H54 (cell line): ENCODE measurements at places on chromosomes 7 and 10.

DNA sequence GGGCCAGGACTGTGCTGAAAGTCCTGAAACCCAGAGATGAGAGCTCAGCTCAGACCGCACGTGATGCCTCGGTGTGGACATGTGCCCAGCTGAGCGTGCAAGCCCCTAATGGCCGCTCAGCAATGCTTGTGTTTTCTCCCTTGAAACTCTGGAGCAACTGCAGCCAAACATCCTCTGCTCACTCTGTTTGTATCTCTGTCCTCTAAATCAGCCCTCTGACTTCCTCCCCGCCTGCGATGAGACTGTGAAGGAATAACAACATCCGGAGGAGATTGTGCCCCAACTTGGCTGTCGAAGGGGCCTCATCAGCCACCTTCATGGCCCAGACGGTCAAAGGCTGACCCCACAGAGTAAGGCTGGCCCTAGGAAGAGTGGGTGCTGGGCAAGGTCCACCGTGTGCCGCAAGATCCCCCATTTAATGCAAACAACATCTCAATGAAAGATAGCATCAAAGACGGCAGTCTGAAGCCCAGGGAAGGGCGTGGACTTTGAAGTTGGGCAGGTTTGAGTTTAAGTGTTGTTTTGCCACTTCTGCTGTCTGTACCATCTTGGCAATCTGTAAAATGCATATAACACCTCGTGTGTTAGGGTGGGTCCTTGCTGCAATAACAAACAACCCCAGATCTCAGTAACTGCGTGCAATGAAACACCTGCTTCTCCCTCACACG, 39.9 kb downstream of the CALML3 start:
- no peak for DNase-seq

- no peak for DNase-seq
These were observed 1.1 kb downstream of the TMEM273 start for GRCh38 chr10:49187044-49187484.

DNA sequence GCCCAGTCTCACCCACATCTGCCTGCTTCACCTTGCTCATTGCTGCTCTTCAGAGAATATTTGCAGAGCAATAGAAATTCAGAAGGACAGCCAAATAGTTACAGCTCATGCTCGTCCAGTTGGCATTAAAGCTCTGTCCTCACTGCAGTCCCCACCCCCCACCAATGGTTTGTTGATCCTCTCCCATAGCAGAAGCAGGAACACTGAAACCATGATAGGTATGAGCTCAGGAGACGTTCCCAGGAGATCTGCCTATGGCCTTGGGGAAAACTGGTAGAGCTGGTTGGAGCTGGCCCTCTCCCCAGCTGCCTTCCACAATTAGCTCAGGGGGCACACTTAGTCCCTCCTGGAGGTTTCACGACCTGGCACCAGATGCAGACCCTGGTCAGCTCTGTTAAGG, 68.6 kb upstream of the KMT2C start:
- no peak for DNase-seq

- DNase-seq, result no peak
These were observed 20.2 kb downstream of the DNAJB9 start for GRCh38 chr7:108589874-108590273.

GRCh38 chr7:98357751-98358161, 43.1 kb downstream of the BAIAP2L1 start:
- no peak for DNase-seq

DNA sequence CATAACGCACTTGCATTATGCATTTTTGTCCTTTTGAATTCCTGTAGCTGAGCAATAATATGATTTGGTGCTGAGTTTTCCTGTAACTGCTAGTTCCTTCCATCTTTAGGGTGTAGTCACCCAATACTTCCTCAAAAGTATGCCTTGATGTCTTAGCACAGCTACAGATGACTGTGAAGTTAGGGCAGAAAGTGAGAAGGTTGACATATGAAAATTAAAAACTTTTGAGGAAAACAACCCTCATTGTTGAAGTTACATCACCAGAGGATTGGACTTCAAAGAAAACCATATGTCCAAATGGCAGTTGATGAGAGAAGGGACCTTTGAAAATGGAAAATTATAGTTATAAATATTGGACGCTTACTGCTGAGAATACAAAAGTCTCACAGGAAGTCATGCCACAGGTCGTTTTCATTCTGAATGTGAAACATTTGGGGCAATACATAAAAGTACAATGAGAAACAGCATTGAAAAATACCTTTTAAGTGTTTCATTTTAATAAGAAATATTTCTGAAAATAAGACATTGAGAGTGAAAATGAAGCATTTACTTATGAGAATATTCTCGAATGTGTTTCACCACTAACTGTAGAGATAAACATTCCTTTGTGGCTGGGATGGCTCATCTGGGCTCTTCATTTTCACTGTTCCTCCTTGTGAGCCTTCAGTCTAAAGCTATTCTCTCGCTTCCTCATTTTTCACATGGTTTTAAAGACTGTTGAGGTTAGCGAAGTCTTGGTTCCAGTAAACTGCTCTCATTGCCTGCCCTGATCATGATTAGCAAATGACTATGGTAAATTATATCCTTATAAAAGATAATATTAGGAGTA, 61.4 kb upstream of the NME8 start:
- no peak for DNase-seq

DNA sequence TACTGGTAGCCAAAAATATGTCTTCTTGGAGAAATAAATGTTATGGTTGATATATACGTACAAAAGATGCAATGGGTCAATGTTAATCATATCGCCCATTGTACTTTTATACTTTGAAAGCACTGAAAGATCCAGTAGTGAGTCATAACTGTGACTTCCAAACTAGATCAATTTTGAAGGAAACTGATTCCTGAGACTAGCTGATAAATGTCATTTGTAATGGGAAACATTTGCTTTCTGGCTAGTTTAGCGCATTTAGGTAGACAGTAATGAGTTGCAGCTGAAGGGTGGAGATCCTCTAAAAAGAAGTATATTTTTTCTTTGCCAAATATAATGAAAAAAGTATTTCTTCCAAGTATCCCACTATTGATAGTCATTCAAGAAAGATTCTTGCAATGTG, 53.5 kb upstream of the ARHGAP21 start:
- DNase-seq, result no peak

- peak; percentile 33 for DNase-seq
These were observed 147.1 kb upstream of the GDF10 start for GRCh38 chr10:47152861-47153349.

- DNase-seq, result no peak
These were observed 87.1 kb downstream of the SRI start for GRCh38 chr7:88132725-88133124.

DNA sequence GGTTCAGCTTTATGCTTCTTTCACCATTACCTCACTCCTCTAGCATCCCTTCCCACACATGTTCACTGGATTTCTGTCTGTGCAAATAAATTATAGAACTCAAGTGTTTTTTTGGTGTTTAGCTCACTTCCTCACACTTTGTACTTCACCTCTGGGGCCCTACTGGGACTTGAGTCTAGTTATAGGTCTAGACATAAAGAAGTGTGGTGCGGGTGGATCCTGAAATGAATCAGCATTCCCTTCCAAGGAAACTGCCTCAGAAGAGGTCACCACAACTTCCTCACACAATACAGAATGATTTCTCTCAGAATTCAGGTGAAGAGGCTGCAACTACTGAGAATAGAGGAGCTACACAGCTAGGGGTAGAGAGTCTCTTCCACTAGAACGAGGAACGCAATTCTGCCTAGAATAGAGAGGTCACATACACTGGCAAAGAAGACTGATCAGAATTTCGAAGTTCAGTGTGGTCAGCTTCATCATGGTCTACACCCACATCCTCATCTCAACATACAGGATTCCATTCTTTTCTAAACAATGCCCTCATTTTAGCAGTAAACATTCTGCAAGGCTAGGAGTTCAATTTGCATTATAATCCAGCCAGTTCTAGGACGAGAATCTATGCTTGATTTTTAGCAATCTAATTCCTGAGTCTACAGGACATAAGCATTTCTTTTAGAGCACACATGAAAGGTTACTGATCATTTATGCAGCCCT, 938.7 kb upstream of the PHF14 start:
- DNase-seq, result no peak

GRCh38 chr7:107726356-107727130, 17.4 kb upstream of the CBLL1 start:
- DNase-seq, result no peak

GRCh38 chr7:139875821-139876241, 46.8 kb downstream of the TBXAS1 start:
- no peak for DNase-seq

DNA sequence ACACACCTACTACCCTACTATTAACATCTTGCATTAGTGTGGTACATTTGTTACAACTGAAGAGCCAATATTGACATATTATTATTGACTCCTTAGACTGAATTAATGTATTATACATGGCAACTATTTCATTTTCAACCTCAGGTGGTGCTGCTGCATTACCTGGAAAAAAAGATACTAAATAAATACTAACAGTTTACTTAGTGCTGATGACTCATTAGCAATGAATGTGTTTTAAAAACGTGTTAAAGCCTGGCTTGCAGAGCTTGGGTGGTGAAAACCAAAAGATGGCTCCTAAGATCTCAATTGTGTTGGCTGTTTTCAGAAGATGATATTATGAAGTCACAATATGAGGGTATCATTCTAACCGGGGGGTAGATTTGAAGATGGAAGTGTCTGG, 34.8 kb downstream of the CFAP43 start:
- no peak for DNase-seq

- DNase-seq, result no peak
These were observed 68.0 kb downstream of the CXCL12 start for GRCh38 chr10:44316922-44317215.

DNA sequence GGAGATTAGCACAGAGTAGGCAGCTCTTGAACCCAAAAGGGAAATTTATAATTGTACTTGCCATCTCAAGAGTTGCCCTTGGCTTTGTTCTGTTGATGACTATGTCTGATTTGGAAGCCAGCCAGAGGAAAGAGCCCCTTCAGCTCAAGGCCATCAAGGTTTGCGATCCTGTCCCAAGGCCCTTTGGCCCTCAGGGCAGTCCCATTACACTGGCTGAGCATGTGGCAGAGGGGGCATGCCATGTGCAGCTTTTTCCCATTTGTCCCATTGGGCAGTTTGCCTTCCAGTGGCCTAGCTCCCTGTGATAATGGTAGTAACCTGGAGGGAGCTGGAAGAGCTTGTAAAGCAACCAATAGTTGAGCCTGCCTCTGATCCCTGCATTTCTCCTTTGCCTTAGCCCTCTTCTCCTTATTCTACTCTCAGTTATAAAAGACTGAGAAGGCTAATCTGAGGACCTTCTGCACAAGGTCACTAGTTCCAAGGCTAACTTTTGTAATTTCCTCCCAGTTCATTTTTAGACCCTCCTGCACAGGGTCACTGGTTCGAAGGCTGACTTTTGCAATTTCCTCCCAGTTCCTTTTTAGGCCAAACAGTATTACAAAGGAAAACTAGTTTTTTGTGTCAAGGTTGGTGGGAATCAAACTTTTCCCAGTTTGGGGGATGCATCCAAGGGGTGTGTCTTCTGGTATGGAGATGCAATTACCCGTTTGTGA, 31.0 kb upstream of the ARHGAP12 start:
- DNase-seq, result no peak

DNA sequence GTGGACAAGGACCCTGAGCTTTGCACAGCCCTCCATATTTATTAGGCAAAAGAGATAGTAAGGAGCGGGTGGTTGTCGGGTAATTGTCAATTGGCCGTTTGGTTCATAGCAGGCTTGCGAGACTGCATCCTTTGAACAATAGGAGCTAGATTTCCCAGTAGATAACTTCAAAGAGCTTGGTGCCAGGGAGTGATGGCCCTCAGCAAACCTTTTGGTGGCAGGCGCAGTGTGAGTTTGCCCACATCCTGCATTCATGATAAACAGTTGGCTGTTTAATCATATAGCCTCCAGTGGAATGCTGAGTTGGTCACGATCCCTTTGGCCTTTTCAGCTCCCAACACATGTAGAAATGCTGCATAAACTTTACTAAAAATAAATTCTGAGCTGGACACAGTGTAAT, 156.9 kb downstream of the AKR1D1 start:
- DNase-seq, result no peak

- no peak for DNase-seq
These were observed 310.0 kb downstream of the HPSE2 start for GRCh38 chr10:98925651-98926050.

DNA sequence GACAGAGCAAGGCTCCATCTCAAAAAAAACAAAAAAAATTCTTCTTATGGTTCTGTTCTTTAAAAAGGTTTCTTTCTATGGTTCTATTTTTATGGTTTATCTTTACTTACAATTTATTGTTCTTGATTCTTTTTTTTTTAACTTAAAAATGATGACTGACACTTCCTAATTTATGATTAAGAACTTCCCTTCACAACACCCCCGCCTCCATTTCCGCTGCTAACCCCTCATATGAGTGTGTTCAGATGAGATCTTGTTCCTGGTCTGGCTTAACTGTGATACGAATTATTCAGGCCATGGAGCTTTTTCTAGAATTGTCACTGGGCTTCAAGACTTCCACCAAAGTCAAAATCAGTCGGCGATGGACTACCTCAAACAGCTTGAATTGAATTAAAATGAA, 33.9 kb downstream of the PTER start:
- DNase-seq, result no peak

DNA sequence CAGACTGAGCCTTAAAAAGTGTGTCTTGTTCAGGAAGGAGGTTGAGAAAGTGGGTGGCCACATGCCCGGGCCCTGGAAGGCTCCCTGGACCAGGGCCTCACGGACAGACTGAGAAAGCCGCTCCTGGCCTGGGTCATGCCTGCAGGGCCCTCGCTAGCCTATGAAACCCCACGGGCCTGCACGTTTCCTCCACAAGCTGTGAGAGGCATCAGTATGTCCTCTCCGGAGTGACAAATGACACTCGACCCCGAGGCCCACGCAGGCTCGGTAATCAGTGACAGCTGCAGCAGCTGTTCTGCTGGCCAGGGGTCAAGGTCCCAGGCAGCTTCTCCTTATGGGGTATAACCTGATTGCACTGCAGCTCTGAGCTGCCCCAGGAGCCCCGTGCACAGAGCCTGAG, 47.6 kb downstream of the ASB13 start:
- no peak for DNase-seq

GRCh38 chr7:42407021-42407710, 170.2 kb upstream of the GLI3 start:
- DNase-seq, result no peak

DNA sequence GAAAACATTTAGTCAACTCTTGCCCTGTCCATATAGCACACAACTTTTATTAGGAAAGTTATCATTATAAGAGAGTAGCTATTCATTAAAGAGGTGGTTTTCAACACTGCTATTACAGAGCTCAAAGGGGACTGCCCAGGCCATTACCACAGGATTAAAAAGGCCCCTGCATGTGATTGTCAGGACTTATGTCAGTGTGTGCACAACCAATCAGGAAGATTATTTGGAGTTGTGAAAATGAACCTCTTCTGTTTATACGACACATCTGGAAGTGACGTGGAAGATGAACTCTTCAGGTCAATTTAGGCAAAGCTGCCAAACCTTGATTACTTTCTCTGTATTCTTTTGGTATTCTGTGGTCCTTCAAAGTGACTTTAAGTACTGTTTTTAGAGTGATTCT, 14.7 kb downstream of the CCNY start:
- DNase-seq, result no peak

- no peak for DNase-seq
These were observed 83.5 kb downstream of the BRAF start for GRCh38 chr7:140841166-140841715.
